ENCODE measurements at places on chromosomes 1 and 21.
A peak's percentile ranks its signal among the peaks of the same experiment; 100 is the strongest.

DNA sequence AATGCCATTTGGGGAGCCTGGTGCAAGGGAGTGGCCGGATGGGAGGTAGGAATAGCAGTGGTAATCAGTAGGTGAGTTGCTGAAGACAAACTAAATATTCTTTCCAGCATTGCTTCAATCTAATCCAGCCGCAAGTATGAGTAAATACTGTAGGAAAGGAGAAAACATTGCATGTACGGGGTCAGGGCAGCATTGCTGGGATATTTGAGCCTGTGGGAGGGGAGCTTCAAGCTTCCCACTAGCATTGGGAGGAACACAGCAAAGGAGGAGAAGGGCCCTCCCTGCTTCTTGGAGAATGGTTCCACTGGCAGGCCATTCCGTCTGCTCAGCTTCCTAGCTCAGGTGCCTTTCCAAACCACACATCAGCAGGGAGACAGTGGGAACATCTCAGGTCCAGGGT lies 15.2 kb downstream of the CAPN2 start:
- peak; percentile 87 for DNase-seq

DNA sequence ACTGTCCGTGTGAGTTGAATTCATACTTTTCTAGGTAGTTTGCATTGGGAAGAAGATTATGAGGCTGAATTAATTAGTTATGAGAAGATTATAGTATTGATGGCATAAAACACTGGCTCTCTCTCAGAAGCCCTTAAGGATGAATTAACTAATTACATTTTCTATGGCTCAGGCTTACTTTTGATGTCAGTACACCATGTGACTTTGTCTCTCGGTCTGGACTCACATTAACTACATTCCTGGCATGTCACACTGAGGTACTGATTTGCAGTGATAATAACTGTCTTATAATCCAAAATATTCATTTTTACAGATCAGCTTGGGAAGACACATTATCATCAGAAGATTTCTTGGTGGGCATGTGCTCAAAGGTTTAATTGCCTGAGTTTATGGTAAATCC lies 362.2 kb downstream of the ZP4 start:
- DNase-seq: no peak

DNA sequence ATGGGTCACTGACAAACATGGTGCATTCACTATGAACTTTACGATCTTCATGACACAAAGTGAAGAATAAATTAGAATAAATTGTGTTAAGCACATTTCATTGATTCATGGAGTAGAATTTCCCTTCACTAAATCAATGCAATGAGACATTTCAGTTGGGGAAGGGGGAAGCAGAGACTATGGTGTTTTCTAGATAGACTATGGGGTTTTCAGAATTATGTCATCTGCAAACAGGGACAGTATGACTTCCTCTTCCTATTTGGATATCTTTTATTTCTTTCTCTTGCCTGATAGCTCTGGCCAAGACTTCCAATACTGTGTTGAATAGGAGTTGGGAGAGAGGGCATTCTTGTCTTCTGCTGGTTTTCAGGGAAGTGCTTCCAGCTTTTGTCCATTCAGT lies 80.0 kb upstream of the C1orf105 start:
- DNase-seq: no peak

DNA sequence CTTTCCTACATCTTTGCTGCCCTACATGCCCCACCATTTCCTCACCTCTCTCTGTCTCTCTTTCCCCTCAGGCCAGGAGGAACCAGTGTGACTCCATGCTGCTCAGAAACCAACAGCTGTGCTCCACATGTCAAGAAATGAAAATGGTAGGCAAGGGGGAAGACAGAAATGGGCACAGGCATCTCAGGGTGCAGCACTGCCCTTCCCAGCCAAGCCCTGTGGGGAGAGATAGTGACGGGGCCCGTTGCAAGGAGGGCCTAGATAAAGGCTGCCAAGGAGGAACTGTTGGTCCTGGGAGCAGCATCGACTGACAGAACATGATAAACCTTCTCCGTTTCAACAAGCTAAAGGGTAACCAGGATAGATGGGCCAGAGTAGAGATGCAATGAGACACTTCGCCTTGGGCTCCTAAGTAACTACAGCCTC lies 12.5 kb upstream of the PIGC start:
- no peak for DNase-seq

DNA sequence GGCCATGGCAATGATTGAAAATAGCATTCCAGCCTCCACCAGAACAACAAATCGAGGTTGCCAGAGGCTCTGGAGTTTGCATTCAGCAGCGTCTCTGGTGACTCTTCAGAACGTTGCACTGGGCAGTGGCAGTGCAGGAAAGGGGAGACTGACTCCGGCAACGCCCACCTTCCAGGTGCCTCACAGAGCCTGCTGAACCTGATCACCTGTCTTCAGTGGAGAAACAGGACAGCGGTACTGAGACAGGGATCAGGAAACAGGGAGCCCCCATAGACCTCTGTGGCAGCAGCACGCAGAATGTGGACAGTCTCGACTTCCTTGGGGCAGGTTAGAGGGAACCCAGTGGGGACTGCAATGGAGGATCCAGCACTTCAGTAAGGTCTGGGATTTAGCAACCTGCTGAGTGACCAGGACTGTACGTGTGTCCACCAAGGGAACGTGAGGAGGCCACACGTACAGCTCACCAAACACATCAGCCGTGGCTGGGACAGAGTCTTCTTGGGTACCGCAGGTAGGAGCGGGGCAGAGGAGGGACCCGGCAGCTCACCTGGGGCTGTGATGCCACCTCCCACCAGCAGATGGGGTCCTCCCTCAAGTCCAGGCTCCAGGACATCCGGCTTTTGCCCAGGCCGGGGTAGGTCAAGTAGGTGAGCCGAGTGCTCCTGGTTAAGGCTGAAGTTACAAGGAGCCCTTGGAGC lies 128.6 kb downstream of the PRDM2 start:
- DNase-seq: no peak

GRCh38 chr21:25176637-25177412 lies 430.5 kb downstream of the MRPL39 start:
- DNase-seq: no peak
